AG20443 (cell line): ENCODE measurements at places on chromosomes 13 and 19.
A peak's percentile ranks its signal among the peaks of the same experiment; 100 is the strongest.

- DNase-seq = no peak
These were observed 1.2 kb upstream of the HIF3A start for GRCh38 chr19:46295401-46296201.

DNA sequence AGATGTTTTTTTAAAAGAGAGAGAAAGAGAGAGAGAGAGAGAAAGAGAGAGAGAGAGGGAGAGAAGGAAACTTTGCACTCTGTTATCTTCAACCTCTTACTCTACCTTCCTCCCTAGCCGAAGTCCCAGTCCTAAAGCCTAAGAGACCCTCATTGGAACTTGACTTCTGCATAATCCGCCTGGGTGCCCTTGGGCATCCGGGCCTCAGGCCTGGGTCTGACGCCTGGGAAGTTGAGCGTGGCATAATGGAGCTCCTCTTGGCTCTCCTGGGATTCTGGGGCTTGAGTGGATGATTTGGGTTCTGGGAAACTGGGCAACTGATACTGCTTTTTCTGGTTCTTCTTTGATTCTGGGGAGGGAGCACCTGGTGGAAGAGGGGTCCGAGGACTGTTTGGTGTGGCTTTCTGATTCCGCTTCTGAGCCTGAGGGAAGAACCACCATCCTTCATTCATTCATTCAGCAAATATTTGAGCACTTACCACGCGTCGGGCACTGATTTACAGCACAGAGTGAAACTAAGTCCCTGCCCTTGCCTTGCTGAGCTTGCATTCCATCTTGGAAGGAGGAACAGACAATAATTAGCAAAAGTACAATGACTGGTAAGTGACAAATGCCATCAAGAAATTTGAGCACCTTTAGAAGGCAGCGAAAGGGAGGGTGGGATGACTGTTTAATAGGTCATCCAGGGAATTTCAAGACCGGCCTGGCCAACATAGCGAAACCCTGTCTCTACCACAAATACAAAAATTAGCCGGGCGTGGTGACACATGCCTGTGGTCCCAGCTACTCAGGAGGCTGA lies 6.3 kb downstream of the SIGLEC10 start:
- DNase-seq = no peak

DNA sequence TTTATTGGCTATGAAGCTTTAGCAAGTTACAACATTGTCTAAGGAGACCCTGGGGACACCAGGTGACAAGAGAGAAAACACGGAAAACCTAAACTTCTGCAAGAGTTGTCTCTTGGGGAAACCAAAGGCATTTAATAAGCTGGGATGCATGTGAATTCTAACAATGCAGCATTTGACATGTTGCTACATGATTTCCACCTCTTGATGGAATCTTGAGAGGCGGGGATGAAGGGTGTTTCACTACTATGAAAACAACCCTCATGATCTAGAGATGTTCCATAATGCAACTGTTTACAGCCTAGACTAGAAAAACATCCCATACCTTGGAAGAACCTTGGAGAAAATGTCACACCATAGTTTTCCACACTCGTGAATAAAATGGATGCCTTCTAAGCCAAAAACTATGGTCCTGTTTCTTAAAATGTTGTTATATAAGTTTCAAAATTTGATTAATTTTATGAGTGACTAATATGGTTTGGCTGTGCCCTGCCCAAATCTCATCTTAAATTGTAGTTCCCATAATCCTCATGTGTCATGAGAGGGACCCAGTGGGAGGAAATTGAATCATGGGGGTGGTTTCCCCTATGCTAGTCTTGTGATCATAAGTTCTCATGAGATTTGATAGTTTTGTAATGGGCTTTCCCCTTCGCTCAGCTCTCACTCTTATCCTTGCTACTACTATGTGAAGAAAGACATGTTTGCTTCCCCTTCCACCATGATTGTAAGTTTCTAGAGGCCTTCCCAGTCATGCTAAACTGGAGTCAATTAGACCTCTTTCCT lies 164.6 kb downstream of the TNFSF13B start:
- DNase-seq = no peak

- DNase-seq = peak; percentile 52
These were observed 1.7 kb downstream of the KLF5 start for GRCh38 chr13:73060251-73061160.

DNA sequence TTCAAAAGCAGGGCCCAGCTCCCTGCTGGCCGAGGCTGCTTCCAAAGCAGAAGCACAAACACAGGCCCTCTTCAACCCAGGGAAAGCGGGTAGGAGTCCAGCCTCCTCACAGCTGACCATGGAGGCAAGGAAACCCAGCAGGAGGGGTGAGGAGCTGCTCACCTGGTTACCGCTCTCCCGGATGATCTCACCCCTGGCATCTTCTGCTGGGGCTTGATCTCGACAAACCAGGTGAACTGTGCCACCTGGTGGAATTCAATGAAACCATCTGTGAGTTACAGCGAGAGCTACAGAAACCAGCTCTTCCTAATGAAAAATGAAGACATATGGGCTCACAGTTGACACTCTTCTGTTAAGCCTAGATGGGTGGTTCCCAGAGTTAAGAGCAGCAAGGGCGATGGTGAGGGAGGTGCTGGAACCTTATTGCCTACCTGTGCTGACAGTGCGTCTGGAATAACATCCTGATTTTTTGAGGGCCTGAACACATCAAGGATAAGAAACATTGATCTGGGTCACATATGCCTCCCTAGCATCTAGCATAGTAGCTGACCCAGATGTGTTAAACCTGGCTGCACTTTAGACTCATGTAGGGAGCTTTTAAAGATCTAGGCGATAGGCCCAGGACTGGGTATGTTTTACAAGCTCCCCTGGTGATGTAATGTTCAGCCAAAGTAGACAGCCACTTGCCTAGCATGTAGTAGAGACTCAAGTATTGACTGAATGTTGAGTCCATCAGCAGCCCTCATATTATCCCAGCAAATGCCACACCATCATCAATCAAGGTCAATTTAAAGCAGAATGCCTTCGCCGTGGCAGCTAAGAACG lies 6.1 kb downstream of the DHRS12 start:
- DNase-seq = peak; percentile 32

DNA sequence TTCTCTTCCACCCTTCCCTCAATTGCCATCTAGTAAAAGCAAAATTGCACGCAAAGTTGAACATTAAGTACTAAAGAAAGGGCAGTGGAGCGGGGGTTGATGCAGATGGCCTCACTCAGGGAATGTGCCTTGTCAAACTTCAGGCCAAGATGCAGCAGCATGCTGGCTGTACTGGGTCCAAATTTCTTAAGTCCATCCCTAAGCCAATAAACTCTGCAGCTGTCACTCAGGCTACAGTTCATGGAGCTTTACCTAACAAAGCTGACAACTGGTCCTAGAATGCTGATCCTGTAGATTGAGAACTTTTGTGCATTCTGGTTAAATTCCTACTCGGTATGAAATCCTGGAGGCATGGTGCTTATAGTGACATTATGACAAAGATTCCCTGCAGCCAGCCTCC lies 88.4 kb downstream of the FOXO1 start:
- no peak for DNase-seq

DNA sequence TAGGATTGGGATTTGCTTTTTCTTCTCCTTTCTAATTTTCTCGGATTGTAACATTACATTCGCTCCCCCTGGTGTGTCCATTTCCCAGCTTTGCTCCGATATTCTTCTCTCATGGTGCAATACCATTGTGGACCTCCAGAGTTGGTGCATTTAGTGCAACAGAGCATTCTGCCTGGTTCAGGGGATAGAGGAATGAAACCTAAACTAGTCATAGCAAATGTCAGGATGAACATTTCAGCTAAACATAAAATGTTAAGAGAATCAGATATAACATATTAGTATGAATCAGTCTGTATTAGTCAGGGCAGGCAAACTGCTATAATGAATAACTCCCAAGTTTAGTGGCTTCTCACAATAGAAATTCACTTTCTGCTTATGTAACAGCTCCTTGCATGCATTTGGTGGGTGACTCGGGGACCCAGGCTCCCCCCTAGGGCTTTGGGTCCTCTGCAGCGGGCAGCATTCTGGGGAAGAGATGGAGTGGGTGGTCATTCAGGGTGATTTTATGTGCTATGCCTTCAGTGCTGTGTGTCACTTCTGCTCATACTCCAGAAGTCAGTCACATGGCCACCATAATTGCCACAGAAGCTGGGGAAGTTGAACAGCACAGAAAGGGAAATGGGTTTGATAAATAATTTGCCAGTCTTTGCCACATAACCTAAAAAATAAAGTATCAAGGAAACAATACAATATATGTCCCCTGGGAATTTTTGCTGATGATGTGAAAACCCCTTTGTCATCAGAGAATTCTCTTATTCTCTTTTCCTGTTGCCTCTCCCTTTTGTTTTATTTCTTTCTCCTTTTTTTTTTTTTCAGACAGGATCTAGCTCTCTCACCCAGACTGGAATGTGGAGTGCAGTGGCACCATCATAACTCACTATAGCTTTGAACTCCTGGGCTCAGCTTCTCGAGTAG lies 111.0 kb downstream of the HSPH1 start:
- no peak for DNase-seq

DNA sequence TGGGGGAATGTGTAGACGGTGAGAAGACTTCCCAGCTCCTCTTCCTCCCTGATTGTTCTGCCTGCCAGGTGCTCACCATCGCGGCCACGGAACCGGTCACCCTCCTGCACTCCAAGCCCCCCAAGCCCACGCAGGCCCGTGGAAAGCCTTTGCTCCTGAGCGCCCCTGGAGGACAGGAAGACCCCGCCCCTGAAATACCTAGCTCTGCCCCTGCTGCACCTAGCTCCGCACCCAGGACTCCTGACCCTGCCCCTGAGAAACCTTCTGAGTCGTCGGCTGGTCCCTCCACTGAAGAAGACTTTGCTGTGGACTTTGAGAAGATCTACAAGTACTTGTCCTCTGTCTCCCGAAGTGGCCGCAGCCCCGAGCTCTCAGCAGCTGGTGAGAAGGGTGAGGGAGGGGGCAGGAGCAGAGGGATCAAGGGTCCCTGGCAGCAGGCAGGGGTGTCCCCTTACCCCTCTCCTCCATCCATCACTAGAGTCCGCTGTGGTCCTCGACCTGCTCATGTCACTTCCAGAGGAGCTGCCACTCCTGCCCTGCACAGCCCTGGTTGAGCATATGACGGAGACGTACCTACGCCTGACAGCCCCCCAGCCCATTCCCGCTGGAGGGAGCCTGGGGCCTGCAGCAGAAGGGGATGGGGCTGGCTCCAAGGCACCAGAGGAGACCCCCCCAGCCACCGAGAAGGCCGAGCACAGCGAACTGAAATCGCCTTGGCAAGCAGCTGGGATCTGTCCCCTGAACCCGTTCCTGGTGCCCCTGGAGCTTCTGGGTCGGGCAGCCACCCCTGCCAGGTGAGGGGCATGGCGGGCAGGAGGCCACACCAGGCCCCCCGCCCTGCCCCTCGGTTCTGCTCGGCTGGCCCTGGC lies 2.1 kb downstream of the SNAPC2 start:
- DNase-seq = no peak

- DNase-seq = no peak
These were observed 136.8 kb downstream of the MIPEP start for GRCh38 chr13:23752111-23753001.

GRCh38 chr13:78015782-78016181 lies 97.2 kb upstream of the EDNRB start:
- no peak for DNase-seq

- no peak for DNase-seq
These were observed 6.3 kb downstream of the RPL36 start for GRCh38 chr19:5696196-5697021.

DNA sequence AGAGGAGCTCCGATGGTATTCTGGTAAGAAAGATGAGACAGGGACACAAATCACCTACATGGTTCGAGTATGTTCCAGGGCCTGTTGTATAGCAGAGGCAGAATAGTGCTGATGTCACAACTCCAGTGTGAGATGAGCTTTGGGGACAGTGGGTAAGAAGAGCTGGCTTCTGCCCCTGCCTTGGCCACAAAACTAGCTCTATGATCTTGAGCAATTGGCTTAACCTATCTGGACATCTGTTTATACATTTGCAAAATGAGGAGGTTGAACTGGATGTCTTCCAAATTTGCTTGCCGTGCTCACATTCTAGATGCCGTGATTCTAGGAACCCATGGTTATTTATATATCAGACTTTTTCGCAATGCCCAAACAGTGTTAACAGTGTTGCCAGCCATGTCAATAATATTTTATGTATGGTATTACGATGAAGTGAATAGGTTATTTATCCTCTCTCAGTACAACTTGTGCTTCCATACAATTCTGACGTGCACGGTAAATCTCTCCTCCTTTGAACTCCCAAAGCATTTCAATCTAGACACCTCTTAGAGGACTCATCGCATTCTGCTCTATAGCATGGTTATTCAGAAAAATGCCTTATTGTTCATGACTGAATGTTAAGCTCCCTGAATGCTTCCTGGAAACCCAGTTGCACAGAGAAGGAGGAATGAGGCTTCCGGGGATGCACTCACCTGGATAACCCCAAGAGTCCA lies 316.0 kb downstream of the FOXO1 start:
- DNase-seq = no peak

DNA sequence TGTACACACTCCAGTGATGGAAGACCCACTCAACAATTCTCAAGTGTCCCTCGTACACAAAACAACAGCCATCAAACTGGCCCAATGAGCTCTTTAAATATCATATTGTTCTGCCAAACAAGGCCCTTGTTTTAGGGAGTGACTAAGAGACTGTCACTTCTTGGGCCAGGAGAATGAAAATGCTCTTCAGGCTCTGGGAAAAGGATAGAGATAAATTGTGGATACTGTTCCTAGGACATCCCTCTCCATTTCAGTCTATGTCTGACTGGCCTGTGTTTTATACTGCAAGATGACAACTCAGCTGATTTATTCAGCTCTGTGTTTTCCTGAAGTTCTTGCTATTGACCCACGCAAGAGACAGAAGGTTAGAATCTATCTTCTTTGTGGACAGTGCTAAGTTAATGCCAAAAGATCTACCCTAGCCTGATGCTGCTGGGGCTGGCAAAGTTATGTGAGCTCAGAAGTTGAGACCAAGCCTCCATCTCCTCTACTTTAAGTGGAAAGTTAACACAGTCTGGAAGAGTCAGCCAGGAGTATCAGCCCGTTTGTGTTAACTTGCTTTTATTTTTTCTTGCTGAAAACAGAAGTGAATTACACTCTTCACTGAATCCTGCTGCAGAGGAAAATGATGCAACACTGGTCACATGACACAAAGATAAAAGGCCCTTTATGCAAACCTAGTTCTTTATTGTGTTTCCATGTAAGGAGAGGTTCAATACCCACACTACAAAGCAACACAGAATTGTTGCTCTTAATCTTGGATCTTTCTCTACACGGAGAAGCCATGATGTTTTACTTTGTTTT lies 14.6 kb downstream of the FRY start:
- peak; percentile 14 for DNase-seq

- DNase-seq = no peak
These were observed 95.5 kb upstream of the SERP2 start for GRCh38 chr13:44278166-44278565.

GRCh38 chr13:112815871-112816270 lies 126.0 kb downstream of the ATP11A start:
- no peak for DNase-seq

GRCh38 chr13:99418103-99418842 lies 83.0 kb upstream of the TM9SF2 start:
- DNase-seq = no peak

DNA sequence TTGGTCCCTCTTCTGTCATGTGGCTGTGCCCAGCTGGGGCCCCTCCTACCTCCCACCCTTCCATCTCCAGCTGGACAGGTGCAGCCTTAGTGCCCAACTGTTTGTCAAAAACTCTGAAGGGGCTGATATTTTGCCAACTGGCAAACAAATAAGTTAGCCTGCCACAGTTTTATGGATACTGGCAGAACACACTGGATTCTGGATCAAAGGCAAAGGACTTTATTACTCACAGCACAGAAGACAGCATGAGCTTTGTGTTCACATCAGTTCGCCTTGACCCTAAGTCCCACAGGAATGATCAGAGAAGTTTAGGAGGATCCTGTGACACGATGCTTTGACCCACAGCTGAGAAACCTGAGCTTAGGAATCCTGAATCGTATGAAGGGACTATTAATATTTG lies 16.4 kb downstream of the KLK2 start:
- DNase-seq = no peak

GRCh38 chr13:98200211-98200878 lies 23.3 kb upstream of the RNF113B start:
- no peak for DNase-seq
